Urinary bladder (tissue), 4 donors: ENCODE measurements at places on chromosomes 13 and 19. TPM values are rescaled to one million over a fixed set of nuclear protein-coding genes. Genes with fewer than 3 reads are reported as not detected.

GRCh38 chr19:3606690-3607289, at the start of gene TBXA2R:
Gene TBXA2R, minus strand, starts transcription at chr19:3606875. Its CDS starts 6,241 bp downstream, at chr19:3600634.
- DNase-seq, result no peak

The ZNF726 gene
- total RNA-seq, result 15.0 TPM

DNA sequence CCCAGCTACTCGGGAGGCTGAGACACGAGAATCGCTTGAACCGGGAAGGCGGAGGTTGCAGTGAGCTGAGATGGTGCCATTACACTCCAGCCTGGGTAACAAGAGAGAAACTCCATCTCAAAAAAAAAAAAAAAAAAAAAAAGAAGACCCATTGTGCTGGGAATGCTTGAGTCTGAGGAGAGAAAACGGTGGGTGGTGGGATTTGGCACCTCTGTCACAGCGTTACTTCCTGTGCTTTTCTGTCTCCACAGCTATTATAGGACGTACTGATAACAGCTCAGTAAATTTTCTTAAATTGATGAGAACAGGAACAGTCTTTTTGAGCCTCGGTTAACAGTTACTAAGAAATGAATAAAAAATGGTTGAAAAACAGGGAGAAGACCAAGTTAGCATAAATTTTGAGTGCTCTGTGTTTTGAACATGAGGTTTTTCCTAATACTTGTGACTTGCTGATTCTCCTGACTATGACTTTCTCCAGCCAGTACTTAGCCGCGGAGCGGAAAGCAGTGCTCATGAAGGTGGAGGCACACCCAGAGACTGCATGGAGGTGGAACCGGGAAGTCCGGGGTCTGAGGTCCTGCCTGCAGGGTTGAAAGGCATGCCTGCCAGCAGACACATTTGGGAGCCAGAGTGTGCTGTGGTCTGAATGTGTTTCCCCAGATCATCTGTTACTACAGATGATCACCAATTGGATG, 55.3 kb upstream of the TEX29 start:
- DNase-seq, result no peak

GRCh38 chr13:112060899-112061366, 6.0 kb upstream of the SOX1 start:
- DNase-seq, result no peak

The COX7A1 gene
- total RNA-seq, result 15.1 TPM

- DNase-seq, result no peak
Observed at GRCh38 chr19:47680858-47681332, 32.3 kb upstream of the EHD2 start.

The BLOC1S3 gene
- 3.9 TPM for total RNA-seq

The RASA3 gene
- 17.8 TPM for total RNA-seq

DNA sequence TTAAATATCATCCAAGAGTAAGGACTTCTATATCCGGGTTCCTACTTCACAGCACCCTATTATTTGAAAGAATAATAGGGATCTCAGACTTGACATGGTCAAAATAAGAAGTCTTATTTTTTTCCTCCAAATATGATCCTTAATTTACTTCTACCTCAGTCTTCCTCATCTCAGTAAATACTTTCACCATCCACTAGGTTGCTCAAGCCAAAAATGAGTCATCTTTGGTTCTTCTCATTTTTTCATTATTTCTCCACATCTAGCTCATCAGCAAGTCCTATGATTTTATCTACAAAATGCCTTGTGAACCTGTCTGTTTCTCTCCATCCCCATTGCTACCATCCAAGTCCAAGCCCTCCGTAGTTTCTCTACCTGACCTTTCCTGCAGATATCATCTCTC, 121.9 kb upstream of the GJB6 start:
- no peak for DNase-seq

- no peak for DNase-seq
Observed at GRCh38 chr13:100532836-100533435, 55.7 kb downstream of the GGACT start.

DNA sequence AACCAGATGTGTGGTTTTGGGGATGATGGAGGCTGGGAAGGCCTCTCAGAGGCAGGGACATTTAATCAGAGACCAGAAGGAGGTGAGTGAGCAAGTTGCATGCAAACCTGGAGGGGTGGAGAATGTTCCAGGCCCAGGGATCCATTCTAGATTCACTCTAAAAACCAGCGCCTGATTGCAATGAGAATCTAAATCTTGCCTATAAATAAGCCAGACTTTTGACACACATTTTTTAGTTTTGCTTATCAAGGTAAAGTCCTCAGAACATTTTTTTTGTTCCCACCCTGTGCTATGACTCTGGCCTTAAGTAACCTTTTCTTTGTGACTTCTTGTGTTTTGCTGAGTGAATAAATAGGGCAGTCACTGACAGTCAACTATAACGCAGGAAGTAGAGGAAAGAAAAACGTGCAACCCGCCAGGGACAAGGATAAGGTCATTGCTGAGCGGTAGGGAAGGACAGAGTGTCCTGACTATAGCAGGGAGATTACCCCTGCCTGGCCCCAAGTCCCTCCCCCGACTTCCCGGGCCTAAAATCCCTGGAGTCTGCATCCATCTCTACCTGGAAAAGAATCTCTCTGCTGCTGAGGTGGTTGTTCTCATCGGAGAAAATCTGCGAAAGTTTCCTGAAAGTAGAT, 14.4 kb downstream of the RGL3 start:
- no peak for DNase-seq

GRCh38 chr13:113967206-113967720, 6.6 kb downstream of the C13orf46 start:
- DNase-seq, result no peak

DNA sequence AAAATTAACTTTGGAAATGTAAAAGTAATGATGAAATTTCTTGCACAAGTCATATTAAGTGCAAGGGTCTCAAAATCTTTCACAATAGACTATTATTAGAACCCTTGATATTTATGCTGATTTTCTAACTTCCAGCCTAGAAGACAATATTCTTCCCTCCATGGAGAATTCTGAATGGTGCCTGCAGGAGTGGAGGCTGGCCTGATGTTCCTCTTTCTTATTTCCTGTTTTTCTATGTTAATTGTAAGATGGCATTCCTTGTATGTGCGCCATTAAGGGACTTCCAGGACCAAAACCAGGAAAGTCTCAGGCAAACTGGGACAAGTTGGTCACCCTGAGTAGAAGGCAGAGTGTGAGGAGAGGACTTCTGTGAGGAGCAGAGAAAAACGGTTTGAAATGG, 294.9 kb downstream of the DLEU7 start:
- no peak for DNase-seq

- peak; percentile 62 for DNase-seq
Observed at GRCh38 chr13:45417790-45418534, at the start of gene SLC25A30. Gene SLC25A30, minus strand, starts transcription at chr13:45418373. Its CDS starts 6,948 bp downstream, at chr13:45411425.

The KCNN4 gene
- total RNA-seq, result 4.3 TPM

GRCh38 chr19:39170386-39171231, 26.2 kb upstream of the NCCRP1 start:
- no peak for DNase-seq

- no peak for DNase-seq
Observed at GRCh38 chr19:1015782-1016646, 4.9 kb downstream of the TMEM259 start.
